ENCODE measurements at places on chromosomes 2 and 18.

DNA sequence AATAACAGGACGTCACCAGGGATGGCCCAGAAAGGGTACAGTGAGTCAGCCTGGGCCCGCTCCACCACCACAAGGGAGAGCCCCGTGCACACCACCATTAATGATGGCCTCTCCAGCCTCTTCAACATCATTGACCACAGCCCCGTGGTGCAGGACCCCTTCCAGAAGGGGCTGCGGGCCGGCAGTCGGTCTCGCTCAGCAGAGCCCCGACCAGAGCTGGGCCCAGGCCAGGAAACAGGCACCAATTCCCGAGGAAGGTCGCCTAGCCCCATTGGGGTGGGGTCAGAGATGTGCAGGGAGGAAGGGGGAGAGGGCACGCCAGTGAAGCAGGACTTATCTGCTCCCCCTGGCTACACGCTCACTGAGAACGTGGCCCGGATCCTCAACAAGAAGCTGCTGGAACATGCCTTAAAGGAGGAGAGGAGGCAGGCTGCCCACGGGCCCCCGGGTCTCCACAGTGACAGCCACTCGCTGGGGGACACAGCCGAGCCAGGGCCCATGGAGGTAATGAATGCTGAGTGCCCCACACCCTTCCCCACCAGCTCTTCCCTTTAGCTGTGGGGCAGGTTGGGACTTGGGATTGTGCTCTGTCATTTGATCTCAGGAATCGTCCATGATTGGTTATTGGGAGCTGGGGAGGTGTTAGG lies 120.5 kb downstream of the MTCL1 start:
- no peak for DNase-seq

DNA sequence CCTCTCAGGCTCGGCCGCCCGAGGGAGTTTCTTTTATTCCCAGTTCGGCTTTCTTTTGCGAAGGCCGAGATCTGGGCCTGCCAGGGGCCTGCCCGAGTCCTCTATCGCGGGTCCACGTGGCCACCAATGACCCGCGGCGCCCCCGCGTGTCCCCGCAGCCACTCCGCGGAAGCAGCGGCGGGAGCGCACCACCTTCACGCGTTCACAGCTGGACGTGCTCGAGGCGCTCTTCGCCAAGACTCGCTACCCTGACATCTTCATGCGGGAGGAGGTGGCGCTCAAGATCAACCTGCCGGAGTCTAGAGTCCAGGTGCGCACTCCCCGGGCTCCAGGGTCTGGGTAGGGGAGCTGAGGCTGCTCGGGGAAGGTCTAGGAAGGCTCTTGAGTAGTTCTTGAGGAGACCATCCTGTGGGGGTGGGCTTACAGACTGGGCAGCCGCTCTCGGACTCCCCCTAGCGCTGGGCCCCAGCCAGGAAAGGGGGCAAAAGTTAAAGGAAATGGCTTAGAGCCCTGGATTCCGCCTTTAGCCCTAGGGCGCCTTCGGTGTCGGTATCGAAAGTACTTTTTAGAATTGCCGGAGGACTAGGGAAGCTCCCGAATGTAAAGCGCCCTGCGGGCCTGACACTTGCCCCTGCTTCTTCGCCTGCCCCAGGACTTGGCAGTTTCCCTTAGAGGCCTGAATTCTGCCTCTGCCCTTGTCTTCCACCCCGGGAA lies 3.4 kb downstream of the OTX1 start:
- no peak for DNase-seq

DNA sequence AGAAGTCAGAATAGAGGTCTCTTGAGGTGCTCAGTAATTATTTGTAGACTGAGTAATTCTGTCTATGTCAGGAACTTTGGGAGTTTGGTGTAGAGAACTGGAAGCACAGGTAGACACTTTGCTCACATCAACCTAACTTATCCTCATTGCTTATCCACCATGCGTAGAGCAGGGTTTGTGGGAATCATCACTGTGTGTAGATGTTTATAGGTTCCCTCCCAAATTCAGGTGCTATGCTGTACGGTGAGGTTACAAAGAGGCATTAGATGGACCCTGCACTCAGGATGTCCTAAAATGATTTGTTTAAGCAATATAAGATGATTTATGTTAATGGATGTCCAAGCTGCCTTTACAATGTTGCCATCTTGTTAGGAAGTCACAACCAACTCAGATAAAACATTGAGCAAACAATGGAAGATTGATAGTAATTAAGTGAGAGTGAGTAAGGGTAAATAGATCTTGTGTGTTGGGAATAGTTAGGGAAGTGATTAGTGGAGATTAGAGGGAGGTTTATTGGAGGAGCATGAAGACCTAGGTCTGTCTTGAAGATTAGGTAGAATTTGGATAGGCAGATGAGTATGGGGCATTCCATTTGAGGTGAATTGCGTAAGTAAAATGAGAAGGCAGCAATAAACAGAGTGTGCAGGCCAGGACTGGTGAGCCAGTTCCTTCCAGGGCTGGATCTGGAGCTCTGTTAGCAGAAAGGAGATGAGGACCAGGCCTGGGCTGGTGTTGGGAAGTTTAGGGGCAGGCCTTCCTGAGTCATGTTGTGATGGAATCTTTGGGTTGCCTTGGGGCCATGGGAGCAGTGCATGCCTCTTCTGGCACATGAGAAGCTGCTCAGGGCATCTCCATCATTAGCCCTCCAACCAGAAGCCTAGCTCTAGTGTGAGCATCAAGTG lies 12.1 kb downstream of the EPAS1 start:
- no peak for DNase-seq

DNA sequence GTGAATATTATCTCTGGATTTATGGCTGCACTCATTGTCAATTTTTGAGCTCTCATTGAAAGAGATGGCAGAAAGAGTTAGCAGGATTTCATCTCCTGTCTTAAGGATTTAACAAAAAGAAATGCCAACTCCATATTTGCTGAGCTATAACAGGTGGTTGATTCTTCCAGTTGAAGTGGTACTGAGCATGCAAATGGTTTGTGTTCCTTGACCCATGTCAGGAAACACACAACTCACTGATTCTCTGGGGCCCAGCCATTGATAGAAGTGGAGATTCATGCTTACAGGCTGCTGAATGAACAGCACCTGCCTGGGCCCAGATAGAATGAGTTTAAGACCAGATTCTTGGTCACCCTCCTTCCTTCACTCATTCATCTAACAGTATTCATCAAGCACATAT lies 128.8 kb downstream of the CERS6 start:
- DNase-seq = no peak

DNA sequence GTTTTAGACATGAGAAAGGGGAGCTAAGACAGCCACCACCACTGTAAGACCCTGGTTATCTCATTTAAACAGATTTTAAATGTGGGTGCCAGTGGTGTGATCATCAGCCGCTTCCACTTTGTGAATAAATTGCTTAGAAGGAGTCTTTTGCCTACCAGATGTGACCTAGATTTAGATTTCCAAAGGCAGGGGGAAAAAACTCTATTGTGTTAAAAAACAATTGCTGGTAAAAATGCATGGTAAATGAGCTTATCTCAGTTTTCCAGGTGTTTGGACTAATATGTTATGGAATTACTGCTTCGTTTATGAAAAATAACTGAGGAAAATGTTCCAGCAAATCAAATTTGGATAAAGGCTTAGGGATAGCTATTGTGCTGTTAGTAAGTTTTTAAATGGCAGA lies 466.3 kb upstream of the RAB12 start:
- DNase-seq = no peak

Data from activated CD8-positive, alpha-beta memory T cell treated with anti-CD3 and anti-CD28 coated beads, Interleukin-2, amount 50 U/mL, for 4 hours (primary cell).